T-helper 9 cell (primary cell): ENCODE measurements at places on chromosomes 16 and 17.

GRCh38 chr17:65656390-65657250 lies 95.2 kb upstream of the AXIN2 start:
- no peak for DNase-seq

GRCh38 chr16:19105891-19106624 lies 7.7 kb upstream of the ITPRIPL2 start:
- no peak for DNase-seq

DNA sequence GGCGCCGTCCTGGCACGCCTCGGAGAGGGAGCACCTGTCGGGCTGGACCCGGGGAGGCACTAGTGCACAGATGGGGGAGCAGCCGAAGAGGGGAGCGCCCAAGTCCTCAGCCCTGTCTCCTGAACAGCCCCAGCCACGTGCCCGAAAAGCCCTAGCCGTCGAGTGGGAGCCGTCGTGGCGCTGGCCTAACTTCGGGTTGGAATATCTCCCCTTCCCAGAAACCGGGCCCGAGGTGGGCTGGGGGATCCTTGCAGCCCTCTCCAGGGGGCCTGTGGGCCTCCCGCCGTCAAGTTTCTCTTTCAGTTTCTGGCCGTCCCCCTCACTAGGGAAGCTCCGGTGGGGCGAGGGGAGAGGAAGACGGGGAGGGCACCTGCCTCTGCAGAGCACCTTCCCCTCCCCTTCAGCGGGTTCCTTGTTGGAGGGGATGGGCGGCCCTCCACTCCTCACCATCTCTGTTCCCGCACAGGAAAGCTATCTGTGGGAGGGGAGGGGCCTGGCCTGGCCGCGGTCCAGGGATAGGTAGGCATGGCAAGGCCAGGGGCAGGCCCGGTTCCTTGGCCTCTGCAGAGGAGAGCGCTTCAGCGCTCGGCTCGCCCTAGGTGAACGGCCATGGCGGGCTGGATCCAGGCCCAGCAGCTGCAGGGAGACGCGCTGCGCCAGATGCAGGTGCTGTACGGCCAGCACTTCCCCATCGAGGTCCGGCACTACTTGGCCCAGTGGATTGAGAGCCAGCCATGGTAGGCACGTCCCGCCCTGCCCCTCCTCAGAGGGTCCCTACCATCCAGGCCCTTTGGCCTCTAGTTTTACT lies 709 bp downstream of the STAT5A start:
- peak; percentile 43 for DNase-seq

DNA sequence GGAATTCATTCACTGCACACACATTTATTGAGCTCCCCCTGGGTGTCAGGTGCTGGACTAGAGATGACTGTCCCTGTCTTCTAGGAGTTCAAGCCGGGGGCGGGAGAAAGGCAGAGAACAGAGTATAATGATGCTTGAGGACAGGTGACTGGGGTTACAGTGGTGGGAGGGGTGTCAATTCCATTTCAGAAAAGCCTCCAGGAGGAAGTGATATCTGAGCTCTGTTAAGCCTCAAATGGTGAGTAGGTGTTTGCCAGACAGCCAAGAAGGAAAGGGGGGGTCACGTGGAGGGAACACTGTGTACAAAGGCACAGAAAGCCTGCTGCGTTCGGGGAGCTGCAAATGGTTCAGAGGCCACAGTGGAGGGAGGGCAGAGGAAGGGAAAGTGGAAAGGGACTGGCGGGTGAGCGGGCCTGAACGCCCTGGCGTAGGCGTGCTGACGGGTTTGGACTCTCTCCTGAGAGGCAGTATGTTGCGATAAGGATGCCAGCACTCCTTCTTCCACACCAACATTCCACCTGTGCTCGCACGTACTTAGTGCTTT lies 9.7 kb upstream of the NXPH3 start:
- DNase-seq, result no peak

GRCh38 chr17:18950346-18950745 lies 1.6 kb upstream of the SLC5A10 start:
- DNase-seq, result no peak
